Stimulated activated CD4-positive, alpha-beta T cell treated with anti-CD3 and anti-CD28 coated beads, Interleukin-1b, Interleukin-23, amount 100 ng/mL, for 48 hours (primary cell): ENCODE measurements at places on chromosomes 3 and 15.
A peak's percentile ranks its signal among the peaks of the same experiment; 100 is the strongest.

- no peak for DNase-seq
Measured at GRCh38 chr3:28915741-28916500, 364.9 kb upstream of the RBMS3 start.

GRCh38 chr3:55709411-55710012 is 222.4 kb upstream of the WNT5A start:
- DNase-seq: no peak

DNA sequence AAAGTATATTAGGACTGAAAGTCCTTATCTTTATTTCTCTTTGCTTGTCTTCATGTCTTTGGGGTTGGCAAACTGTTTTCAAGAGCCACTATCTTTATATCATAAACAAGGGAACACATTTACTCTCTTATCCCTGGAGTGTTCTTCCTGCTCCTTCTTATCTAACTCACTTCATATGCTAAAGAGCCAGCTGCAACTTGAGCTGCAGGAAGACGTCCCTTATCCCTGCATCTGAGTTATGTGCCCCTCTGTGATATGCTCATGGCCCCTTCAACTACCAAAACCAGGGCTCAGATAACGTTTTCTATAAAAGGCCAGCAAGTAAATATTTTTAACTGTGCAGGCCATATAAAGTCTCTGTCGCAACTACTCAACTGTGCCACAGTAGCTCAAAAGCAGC is 137.0 kb upstream of the CRBN start:
- no peak for DNase-seq

GRCh38 chr3:33718595-33718907 is 497 bp upstream of the CLASP2 start:
- no peak for DNase-seq

- no peak for DNase-seq
Measured at GRCh38 chr3:13249664-13250390, 170.3 kb downstream of the NUP210 start.

DNA sequence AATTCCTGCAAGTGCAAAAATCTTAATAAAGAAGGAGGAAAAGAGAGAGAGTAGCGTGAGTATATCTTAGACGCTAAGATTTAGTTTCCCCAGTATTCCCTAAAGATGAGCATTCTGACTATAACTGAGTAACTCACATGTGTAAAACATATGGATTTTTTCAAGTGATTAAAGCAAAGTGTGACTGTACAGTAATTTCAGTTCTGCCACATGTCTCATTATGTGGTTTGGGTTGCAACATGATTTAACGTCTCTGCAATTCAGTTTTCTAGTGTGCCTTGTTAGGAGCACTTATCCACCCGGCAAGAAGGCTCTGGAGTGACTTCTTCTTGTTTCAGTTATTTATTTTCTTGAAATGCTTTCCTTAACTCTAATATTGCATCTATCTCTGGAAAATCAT is 514.1 kb downstream of the ROBO1 start:
- DNase-seq: no peak

GRCh38 chr15:52085299-52085698 is 27.3 kb downstream of the BCL2L10 start:
- DNase-seq: no peak

DNA sequence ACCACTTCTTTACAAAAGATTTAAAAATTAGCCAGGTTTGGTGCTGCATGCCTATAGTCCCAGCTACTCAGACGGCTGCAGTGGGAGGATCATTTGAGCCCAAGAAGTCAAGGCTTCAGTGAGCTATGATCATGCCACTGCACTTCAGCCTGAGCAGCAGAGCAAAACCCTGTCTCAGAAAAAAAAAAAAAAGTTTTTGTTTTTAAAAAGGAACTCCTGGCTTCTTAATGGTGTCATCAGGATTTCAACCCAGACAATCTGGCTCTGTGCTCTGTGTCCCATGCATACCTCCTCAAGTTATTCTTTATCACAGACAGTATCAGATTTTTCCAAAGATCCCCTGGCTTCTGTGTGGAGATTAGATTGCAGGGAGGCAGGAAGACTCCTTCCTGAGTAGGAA is 64.2 kb upstream of the IL12A start:
- DNase-seq: no peak

- no peak for DNase-seq
Measured at GRCh38 chr3:13251166-13251903, 168.8 kb downstream of the NUP210 start.

- DNase-seq: no peak
Measured at GRCh38 chr3:178109691-178110090, 426.5 kb upstream of the KCNMB2 start.

DNA sequence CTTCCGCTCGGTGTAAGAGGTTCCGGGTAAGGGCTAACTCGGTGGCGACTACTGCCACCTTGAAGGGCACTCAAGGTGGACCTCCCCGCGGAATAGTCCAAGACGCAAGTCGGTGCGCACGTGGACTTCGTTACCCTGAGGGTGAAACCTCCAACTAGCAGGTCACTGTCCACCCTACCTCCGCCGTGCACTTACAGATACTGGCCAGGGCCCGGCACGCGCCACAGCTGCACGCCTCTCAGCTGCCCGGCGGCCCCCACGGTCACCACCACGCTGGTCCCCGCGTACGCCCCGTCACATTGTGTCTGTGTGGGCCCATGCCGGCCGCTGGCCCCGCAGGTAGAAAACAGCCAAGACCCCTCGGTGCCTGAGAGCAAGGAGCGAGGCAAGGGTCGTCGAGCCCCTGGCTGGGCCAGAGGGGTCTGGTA is 1.1 kb downstream of the LTK start:
- DNase-seq: no peak

DNA sequence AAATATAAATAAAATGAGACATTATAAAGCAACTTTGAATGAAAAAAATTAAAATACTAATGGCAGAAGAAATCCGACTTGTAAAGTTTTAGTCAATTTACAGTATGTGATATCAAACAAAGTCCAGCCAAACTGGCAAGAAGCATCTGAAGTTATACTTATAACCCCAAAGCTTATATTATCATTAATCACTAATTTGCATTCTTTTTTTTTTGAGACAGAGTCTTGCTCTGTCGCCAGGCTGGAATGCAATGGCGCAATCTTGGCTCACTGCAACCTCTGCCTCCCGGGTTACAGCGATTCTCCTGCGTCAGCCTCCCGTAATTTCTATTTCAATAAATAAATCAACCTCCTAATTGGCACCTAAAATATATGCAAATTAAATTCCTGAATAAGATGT is 80.1 kb downstream of the AQR start:
- no peak for DNase-seq

- DNase-seq: peak; percentile 54
Measured at GRCh38 chr15:42704492-42704926, 32.4 kb downstream of the CDAN1 start.

GRCh38 chr3:177126015-177126773 is 71.1 kb downstream of the TBL1XR1 start:
- DNase-seq: no peak

- DNase-seq: no peak
Measured at GRCh38 chr3:140206196-140207040, 271.4 kb downstream of the CLSTN2 start.

GRCh38 chr3:175187586-175187985 is 328.5 kb downstream of the NAALADL2 start:
- DNase-seq: no peak

DNA sequence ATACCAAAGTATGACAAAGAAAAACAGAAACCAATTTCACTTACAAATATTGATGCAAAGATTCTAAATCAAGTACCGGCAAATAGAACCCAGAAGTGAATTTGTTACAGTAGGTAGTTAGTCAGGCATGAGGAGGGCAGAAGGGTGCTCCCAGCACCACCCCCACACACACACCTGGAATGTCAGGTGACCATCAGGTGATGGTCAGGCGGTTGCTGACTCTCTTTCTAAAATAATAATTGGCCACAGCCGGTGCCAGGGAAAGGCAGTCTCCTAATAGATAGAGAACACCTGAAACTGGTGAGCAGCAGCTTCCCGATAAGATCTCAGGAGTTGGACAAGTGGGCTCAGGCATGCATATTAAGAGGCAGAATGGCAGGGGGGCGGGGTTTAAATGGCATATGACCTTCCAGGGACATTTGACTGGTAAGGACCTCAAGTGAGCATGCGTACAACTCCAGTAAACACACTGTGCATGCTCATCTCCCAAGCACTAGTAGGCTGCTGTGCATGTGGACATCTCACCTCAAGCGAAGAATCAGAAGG is 131.1 kb downstream of the ANO10 start:
- no peak for DNase-seq

- DNase-seq: no peak
Measured at GRCh38 chr15:58282060-58282708, 144.0 kb downstream of the AQP9 start.

- DNase-seq: no peak
Measured at GRCh38 chr15:61367953-61368352, 138.9 kb upstream of the RORA start.

DNA sequence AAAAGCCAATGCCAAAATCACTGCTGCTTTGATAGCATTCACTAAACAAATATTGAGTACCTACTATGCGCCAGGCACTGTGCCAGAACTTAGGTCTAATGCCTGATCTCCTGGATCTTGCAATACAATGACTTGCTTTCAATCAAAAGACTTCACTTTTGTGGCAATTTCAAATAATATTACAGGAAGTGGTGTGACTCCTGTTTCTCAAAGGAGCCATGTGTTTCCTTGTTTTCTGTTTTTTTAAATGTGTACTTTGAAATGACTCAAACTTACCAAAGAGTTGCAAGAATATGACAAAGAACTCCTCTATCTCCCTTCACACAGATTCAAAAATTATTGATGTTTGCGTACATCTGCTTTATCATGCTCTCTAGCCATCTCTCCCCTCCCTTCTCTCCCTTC is 18.3 kb downstream of the OSBPL10 start:
- no peak for DNase-seq

DNA sequence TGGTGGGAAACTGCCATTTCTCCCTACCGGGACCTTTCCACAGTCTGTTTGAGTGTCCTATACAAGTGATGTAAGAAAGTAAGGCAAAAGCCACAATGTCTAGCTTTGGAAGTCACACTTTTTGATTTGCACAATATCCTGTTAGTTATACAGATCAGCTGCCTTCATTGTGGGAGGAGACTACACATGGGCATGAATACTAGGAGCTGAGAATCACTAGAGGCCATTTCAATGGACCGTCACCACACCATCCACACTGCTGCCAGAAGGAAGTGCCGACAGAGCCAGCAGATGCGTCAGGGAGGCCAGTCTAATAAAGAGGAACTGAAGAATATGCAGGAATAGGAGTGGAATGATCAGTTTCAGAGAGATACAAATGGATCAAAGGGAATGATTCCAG is 65.8 kb downstream of the SCN11A start:
- DNase-seq: no peak

DNA sequence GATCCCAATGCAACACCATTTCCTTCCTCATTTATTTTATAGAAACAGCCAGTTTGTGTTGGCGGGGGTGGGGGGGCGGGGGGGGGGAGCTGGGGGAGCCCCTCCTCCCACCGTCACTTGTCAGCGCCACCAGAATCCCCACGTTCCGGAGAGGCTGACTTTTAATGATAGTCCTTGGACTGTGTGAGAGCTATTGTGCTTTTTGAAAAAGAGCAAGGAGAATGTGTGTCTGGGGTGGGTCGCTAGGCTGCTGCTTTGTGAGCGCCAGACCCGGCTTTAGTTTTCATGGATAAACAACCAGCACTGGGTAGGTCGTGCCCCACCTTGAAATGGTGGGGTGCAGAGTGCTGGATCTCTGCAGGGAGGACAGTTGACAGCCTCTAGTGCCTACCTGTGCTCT is 135.0 kb upstream of the ONECUT1 start:
- DNase-seq: no peak

- no peak for DNase-seq
Measured at GRCh38 chr3:138308783-138309182, 20.9 kb downstream of the NME9 start.

- DNase-seq: no peak
Measured at GRCh38 chr3:35601959-35602358, 37.4 kb upstream of the ARPP21 start.

- DNase-seq: no peak
Measured at GRCh38 chr3:137471558-137472204, 292.4 kb upstream of the SOX14 start.

GRCh38 chr3:44058868-44059203 is 182.8 kb upstream of the TOPAZ1 start:
- no peak for DNase-seq
